Stimulated activated CD4-positive, alpha-beta T cell treated with anti-CD3 and anti-CD28 coated beads, Interleukin-2, amount 100 ng/mL, for 24 hours (primary cell): ENCODE measurements at places on chromosomes 12 and 14.

GRCh38 chr14:106107703-106108102, 581.3 kb downstream of the TMEM121 start:
- no peak for DNase-seq

DNA sequence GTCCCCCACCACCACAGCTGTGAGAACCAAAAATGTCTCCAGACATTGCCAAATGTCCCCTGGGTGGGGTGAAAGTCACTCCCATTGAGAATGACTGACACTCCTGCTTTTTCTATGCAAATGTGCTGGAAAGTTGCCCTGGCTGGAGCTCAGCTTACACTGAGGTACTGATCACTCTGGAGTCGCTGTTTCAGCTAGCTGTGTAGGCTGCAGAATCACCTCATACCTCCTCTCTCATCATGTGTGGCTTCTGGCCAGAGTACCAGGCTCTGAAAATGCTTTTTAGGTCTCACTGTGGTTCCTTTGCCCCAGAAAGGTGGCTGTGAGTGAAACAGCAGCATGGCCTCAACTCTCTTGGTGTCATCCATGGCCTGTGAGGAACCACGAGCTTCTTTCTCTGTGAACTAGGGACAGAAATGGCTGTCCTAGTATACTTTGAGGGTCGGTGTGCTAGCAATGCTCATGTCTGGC, 414.4 kb downstream of the DPF3 start:
- no peak for DNase-seq

- DNase-seq, result no peak
These were observed 354.9 kb downstream of the DIO2 start for GRCh38 chr14:79856381-79856780.

DNA sequence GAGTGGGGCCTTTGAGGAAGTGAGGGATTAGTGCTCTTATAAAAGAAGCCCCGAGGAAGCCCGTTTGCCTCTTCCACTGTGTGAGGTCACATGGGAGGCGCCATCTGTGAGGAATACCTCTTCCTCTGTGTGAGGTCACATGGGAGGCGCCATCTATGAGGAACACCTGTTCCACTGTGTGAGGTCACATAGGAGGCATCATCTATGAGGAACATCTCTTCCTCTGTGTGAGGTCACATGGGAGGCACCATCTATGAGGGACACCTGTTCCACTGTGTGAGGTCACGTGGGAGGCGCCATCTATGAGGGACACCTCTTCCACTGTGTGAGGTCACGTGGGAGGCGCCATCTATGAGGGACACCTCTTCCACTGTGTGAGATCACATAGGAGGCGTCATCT, 69.7 kb downstream of the SLC24A4 start:
- no peak for DNase-seq

DNA sequence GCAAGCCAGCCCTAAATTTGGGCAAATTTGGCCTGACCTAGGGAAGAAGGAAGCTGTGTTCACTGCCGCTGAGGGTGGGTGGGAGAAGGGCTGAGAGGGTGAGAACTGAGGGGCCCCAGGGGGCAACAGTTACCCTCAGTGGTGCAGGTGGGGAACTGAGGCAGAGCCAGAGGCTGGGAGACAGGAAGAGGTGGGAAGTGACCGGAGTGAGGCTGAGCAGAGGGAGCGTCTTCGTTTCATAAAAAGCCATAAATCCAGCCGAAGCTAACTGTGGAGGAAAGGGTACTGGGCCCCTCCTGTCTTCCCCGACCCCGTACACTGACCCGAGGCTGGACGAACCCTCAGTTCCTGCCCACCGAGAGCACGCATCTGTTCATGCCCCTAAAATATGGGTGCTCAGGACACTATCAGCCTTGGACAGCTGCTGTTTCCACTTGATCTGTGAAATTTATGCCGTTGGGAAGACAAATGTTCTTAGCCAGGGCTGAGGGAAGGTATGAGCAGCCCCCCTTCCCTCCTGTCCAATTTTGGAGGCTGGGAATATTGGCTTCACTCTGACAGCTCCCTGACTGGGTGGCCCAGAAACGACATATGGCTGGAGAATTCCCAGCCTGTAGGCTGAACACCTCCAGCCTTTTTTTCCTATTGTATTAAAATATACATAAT, 116.5 kb downstream of the KIF26A start:
- DNase-seq, result no peak

DNA sequence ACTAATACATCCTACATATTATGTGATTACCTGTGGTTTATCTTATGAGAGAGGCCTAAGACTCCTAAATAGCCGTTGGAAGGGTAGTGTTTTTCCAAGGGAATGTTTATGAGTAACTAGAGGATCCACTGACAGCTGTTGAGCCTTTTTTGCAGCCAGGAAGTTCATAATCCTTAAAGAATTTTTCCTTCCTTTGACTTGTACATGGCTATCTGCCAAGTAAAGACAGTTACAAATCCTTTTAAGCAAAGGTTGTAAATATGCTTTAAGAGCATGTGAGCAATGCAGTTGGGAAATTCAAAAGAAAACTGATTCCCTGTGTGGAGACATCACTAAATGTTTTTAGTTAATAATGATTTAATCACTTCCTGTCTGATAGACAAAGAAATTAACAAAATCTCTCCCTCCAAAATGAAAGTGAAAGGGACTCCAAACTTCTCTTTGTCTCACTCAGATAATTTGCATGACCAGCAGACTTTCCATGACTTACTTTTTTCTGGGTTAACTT, 333.8 kb downstream of the PDZRN4 start:
- no peak for DNase-seq

DNA sequence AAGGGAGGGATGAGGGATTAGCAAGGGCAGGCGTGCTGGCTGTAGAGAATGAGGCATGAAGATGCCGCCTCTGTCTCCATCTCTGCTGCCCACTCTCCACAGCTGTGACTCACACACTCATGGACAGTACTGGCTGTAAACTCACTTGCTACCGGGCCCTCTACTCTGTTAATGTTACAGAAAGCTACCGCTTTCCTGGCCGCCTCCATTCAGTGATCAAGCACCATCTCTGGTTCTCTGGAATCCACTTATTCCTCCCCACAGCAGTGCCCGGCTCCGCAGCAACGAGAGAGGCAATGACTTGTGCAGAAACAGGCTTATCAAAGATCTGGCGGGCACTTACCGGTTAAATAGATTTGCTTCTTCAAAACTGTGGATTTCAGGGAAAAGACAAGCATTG, 34.8 kb downstream of the AMN start:
- DNase-seq, result no peak

DNA sequence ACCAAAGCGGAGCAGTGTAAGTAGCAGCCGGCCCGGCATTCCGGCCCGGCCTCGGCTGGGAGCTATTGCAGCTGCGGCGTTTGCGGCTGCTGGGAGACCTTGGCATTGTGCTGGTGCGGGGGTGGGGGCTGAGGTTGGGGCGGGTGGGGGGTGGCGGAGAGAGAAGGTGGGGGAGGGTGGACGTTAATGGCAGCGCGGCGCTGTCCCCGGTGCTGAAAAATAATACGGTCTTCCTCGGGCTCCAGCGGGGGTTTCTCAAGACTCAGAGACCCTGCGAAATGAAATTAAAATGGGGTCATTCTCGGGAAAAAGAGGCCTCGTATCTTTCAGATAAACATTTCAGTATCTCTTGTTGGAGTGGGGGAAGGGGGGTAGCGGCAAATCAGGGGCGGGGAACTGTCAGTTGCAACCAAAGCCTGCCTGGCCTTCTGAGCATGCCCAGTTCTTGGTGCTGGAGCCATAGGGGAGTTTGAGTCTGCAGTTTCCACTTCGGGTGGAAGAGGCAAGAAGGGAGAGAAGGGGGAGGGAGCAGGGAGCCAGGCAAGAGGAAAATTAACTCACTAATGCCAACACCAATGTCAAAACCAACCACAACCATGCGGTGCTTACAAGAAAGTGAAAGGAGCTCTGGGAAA, 414 bp downstream of the UNC79 start:
- no peak for DNase-seq

GRCh38 chr12:85782711-85783110, 53.5 kb downstream of the RASSF9 start:
- DNase-seq, result no peak

DNA sequence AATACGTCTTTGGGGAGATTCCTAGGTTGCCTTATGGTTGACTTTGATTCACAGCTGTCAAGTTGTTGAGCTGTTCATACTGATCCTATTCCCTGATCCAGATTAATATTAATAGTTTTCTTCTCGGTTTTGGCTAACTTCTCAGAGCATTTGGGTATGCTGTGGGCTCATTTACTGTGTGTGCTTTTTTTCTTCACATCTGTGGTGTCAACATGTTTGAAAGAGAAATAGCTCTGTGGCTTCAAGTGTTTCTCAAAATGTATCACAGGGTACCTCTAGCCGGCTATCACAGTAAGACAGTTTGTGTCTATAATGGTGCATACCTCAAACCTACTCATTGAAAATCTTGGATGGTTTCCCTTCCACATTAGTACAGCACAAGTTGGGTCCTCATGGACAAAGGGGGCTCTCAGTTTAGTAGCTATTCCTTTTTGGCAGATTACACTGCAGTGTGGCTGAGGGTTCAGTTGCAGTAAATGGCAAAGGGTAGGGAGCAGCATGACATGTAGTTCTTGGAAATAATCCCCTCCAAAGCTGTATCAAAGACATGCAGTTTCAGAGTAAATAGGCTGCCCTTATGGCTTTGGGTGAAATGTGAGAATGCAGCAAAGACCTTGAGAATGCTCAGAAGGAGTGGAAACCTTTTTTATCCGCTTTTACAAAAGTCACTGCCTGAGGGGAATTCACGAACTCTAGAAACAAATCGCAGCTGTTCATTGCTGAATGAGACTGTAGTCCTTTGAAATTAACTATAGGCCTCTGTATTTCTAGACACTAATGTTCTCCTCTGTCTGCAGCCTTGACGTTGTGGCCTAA, 102.4 kb upstream of the ATF1 start:
- DNase-seq, result no peak

GRCh38 chr12:130712346-130713065, 3.6 kb downstream of the RIMBP2 start:
- no peak for DNase-seq

GRCh38 chr12:54749191-54749818, 101.1 kb upstream of the DCD start:
- DNase-seq, result peak; percentile 42

GRCh38 chr14:99747582-99748330, 45.5 kb upstream of the EML1 start:
- no peak for DNase-seq

- peak; percentile 43 for DNase-seq
These were observed 6.4 kb downstream of the ITGB7 start for GRCh38 chr12:53200458-53201176.

GRCh38 chr12:70221626-70222025, 21.6 kb upstream of the CNOT2 start:
- DNase-seq, result no peak

- no peak for DNase-seq
These were observed 6.8 kb downstream of the ART4 start for GRCh38 chr12:14836336-14837210.

DNA sequence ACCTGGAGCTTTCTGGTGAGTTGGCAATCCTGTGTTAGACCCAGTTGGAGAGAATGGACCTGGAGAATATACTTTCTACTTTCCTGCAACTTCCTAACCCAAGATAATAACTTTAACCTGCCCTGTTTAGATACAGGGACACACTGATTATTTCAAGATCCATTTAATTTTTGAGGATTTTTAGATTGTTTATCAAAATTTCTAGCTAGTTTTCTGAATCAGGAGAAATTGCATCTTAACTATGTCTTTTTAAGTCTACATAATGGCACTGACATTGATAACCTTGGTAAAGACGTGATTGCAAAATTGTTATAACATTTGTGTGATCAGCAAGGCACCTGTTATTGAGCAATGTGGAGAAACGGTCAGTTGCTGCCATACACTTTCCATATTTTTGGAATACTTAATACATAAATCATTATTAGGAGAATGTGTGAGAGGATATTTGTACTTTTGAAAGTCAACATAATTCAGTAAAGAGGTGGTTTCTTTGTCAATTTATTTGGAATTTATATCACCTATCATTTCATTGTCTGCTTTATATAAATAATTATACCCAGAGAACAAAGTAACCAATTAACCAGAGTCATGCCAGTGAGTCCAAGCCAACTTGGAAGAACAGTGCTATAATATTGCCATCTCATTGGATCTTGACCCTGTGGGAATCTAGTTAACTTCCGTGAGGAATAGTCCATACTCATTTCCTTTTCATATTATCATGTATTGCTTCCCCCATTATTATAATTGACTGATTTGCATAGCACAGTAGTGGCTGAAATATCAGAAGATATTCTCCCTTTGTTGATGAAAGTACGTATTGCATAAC, 28.4 kb downstream of the NFYB start:
- no peak for DNase-seq

DNA sequence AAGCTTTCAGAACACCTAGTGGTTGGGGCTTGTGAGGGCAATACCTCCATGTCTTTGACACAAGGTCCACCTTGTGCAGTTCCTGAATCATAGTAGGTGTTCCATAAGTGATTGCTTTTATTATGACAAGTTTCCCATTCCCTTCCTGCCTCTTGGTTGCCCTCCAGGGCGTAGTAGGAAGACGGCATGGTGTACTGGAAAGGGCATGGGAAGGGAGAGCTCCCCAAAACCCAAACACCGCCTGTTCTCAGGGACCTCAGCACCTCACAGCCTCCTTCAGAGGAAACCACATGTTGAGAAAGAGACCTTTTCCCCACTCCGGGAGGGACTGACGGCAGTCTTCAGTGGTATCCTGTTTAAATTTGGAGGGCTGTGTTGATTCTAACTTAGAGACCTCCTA, 21.1 kb downstream of the EVL start:
- no peak for DNase-seq

GRCh38 chr12:110684312-110684836, 4.5 kb downstream of the HVCN1 start:
- DNase-seq, result no peak

DNA sequence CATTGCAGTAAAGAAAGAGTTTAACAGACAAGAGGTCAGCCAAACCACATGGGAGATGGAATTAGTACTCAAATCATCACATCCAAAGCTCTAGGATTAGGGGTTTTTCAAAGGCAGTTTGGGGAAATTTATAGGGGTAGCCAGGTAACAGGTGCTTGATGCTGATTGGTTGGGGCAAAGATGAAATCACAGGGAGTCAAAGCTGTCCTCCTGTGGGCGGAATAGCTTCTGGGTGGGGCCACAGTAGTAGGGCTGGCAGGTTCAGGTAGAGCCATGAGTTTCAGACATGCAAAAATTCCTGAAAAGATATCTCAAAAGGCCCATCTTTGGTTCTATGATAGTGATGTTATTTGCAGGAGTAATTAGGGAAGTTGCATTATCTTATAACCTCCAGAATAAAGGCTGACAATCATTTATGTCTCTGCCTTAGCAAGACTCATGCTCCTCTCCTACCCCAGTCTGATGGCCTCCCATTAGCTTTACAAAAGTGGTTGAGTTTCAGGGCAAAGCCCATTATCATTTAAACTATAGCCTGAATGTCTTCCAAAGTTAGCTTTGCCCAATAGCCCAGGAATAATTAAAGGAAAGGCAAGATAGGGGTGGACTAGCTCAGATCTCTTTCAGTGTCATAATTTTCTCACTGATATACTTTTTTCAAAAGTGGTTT, 42.1 kb upstream of the CNTN1 start:
- no peak for DNase-seq

DNA sequence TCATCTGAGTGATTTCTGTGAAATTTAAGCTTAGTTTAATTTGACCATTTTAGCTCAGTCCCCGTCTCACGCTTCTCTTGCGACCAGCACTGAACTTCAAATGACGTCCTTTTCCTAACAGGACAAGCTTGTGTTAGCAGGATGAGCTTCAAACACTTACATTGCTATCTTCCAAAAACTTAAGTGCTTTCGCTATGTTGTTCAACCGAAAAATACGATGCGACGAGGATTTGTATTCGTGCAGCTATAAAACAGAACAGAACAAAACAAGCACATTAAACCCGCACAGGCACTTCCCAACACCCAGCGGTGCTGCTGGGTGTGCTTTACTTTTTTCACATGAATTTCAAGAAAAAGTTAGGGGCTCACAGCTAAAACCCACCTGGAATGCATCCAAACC, 64.2 kb upstream of the DICER1 start:
- no peak for DNase-seq
